Erythroblast (primary cell): ENCODE measurements at places on chromosomes 1 and 21.

DNA sequence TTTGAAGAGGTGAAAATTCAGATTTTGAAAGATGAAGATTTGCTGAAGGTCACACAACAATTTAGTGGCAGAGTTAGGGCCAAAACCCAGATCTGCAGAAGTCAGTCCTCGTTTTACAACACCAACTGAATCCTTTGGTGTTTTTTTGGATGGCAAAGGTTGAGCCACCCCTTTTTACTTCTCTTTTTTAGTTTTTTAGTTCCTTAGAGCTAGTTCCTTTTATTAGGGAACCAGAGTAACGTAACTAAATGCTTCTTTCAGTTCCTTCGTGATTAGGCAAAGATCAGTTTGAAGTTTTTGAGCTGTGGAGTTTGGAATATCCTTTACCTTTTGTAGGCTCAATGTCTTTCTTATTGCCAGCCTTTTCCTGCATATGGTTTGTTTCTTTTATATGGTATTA is 67.9 kb upstream of the ARID1A start:
- no peak for DNase-seq

DNA sequence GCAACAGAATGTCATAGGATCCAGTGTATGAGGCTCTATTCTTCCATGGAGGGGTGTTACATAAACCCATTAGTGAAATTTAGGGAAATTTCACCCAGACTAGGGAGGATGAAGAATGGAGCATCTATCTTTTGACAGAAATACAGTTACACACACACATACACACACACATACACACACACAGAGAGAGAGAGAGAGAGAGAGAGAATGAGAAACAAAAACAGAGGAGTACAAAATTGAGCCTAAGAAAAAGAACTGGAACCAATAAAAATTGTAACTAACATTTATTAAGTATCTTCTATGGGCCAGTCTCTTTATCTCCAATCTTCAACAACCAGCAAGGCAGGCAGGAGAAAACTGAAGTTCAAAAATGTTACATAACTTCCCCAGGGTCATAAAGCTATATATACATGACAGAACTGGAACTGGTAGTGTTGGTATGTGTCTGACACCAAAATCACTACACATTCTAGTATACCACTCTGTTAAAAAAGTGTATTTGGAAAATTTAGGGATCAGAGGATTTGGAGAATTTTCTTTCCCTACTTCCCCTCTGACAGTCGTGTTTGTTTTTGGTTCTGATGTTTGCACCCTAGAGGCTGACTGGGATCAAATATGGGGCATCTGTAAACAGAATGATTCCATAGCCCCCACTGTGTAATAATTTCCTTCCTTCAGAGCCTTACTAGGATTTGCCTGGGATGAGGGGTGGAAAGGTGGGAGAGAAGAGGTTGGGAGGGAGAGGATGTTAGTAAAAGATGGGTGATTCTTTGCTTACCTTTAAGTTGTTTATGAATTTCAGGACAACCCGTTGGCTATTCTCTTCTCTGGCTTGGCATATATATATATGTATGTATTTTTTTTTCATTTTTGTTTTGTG is 1.0 kb upstream of the ZFYVE9 start:
- peak; percentile 23 for DNase-seq

GRCh38 chr1:226568077-226568831 is 19.7 kb downstream of the STUM start:
- no peak for DNase-seq

DNA sequence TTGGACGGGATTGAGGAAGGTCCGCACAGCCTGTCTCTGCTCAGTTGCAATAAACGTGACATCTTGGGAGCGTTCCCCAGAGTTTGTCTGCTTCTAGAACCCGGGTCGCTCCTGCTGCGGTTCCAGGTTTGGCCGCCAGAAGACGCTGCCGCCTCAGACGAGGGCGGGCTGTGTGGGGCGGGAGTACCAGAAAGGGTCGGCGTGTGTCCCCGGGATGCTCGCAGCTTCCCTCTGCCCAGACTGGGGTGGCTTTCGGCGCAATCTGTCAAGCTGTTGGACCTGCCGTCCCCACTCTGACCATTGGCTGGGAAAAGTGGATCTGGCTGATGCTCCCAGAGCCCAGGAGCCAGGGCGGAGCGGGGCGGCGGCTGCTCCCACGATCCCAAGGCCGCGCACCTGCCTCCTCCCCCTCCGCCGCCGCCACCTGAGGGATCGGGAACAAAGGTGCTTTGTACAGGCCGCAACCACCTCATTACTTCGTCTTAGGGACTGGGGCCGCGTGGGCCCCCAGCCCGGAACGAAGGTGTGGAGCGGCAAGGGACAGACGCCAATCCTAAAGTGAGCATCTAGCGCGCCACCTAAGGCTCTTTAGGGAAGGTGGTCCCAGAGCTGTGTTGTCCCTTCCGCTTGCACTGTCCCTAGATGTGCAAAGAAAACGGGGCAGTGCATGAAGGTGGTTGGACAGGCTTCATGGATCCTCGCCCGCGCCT is 683 bp upstream of the EFNA4 start:
- peak; percentile 72 for DNase-seq

DNA sequence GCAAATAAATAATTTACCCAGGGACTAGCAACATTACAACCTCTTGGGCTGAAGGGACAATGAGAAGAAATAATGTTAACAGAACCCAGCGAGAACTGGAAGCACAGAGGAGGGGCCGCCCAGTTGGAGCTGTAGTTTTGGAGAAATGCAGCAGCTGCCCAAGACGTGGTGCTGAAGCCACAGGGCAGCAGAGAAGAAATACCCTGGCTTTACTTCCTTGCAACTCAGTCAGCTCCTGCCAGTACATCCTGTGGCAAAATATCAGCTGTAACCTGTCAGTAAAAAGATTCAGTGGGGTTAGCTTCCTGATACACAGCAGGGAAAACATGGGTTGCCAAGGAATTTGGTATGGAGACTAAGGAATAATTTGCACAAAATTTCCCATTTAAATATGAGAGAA is 283.6 kb upstream of the USP25 start:
- no peak for DNase-seq

DNA sequence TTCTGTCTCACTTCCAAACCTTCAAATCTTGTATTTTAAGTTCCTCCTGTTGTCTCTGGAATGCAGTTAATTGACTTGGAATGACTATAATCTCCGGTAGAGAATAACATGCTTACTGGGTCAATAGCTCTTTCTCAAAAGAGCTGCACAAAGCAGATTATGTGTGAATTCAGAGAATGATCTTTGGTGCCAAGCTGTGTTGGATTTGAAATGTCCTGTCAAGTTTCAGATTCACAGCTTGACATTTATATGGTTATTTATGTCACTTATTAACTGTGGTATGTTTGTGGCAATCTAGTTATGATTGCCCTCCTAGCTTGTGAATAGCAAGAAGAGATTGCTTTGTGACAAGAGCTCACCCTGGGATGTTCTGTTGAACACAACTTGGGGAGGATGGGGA is 128.3 kb upstream of the KCNE2 start:
- DNase-seq, result no peak
